ENCODE measurements at places on chromosomes 12 and 14. TPM values are rescaled to one million over a fixed set of nuclear protein-coding genes. Genes with fewer than 3 reads are reported as not detected.

DNA sequence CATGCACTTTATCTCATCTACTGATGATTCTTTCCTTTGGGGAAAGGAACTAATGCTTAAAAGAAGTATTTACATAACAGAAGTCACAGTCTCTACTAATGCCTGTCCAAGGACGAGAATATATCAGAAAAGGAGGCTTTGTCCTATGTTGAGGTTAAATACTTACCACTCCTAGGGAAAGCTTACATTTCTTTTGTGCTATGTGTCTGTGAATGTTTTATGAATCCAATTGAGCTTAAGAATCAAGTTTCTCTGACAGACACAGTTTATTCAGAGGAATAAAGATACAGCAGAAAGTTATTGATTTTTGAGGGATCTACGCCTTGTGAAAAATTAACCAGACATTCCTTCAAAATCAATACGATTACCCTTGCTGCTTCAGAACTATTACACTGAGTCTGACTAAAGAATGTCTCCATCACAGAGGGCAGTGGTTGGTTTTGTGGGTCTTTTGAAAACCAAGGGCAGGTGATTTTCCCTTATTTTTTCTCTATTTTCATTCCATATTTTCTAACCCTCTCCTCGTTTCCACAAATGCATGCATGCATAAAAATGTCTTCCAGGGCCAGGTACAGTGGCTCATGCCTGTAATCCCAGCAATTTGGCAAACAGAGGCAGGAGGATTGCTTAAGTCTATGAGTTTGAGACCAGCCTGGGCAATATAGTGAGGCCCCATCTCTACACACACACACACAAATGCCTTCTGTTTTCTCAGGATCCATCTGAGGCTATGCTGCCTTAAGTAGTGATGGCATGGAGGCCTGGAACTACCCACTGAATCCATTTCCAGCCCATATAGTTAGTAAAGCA, 1095.1 kb downstream of the GALC start:
- H3K4me1 ChIP-seq = no peaks in the 10 kb centered on the region
- H3K27me3 ChIP-seq = no peaks in the 10 kb centered on the region
- no peaks in the 10 kb centered on the region for H3K36me3 ChIP-seq

- H3K4me3 ChIP-seq = no peak overlapping the region
- H3K27me3 ChIP-seq = no peaks in the 10 kb centered on the region
- H3K36me3 ChIP-seq = peaks cover 3% of the 10 kb centered on the region
- peaks cover 12% of the 10 kb centered on the region for H3K4me1 ChIP-seq
Observed at GRCh38 chr12:94207849-94208621, 59.7 kb downstream of the PLXNC1 start.

DNA sequence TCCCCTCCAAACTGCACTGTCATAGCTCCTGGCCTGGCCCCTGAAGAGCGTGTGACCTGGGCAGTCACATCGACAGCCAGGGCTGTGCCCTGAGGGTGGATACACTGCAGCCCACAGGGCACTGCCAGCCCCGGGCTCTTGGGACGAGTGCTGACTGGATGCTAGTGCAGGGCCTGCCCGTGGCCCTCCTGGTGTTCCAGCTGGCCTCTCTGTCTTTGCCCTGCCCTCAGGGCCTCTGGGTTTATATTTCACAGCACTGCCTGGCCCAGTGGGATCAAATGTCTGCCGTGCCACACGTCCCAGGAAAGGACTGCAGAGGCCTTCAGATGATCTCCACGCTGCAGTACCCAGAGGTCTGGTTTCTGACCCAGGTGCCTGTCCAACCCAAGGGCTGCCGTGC, 10.1 kb upstream of the CCDC197 start:
- H3K4me3 ChIP-seq = no peak overlapping the region
- H3K36me3 ChIP-seq = no peaks in the 10 kb centered on the region
- H3K4me1 ChIP-seq = peaks cover 27% of the 10 kb centered on the region

GRCh38 chr14:51951656-51952055, 37.7 kb upstream of the RTRAF start:
- H3K4me3 ChIP-seq = no peak overlapping the region
- no peak for DNase-seq
- H3K4me1 ChIP-seq = peaks cover 47% of the 10 kb centered on the region
- no peak overlapping the region for H3K27ac ChIP-seq

DNA sequence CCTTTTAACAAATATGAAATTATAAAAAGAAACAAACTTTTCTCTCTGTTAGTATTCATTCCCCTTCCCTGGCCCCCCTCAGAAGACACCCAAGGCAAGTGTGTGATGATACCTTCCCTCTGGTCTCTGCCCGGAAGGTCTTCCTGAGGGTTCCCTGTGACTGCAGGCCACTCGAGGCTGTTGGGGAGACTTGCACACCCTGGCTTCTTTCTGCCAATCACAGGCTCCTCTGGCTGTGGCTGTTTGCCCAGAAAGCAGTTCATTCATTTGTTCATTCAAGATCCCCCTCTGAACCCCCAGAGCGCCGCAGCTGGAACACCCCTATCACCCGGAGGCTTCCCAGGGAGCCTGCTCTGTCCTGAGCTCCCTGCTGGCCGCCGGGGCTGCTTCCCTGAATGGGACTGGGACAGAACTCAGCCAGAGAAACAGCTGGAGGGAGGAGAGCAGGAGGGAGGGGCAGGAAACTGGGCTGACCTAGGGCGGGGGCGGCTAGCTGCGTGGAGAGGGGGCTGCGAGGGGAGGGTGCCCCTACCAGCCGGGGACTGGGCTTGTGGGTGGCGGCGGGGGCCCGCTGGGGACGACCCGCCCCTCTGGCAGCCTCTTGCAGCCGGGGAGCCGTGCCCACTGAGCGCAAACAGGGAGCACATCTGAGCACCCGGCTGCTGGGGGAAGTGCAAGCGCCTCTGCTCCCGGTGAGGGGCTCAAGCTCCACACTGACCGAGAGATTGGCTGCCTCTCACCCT, at the start of gene CMKLR1:
Gene CMKLR1, minus strand, starts transcription at position 397 of the 743 bp plus-strand sequence. CDS start 45,720 bp downstream, outside the sequence.
- no peak within 1 kb of the TSS for H3K27ac ChIP-seq
- H3K4me1 ChIP-seq = peaks cover 8% of the 10 kb centered on the region
- H3K4me3 ChIP-seq = no peak within 1 kb of the TSS
- H3K27me3 ChIP-seq = peaks cover 10% of the 10 kb centered on the region

DNA sequence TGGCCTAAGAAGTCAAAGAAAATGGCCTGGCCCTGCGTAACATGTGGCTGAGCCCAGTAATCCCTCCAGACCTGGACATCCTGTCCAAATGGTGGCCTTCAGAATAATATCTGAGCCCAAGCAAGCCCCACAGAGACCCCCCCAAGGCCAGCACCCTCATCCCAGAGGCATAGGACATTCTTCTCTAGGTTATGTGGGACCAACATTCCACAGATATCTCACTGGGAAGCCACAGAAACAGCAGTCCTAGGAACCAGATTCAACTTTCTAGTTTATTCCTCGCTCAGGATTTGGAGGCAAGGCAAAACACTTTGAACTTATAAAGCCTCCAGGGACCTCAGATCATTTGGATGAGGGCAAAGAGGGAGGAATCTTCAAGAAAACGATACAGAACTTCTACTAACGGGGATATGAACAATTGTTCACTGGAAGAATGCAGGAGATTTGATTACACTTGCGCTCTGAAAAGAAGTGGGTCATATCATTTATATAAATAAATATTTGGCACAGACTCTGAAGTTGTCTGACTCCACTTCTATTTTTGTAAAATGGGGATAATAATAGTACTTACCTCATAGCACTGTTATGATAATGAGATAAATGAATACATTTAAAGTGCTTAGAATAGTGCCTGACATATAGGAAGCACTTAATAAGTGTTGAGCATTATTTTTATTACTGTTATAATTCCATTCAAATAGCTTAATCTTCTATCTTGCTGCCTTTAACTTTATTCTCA, 171.5 kb downstream of the NUAK1 start:
- no peak for DNase-seq
- no peak overlapping the region for H3K27ac ChIP-seq
- H3K4me1 ChIP-seq = peaks cover 7% of the 10 kb centered on the region
- no peaks in the 10 kb centered on the region for H3K27me3 ChIP-seq

DNA sequence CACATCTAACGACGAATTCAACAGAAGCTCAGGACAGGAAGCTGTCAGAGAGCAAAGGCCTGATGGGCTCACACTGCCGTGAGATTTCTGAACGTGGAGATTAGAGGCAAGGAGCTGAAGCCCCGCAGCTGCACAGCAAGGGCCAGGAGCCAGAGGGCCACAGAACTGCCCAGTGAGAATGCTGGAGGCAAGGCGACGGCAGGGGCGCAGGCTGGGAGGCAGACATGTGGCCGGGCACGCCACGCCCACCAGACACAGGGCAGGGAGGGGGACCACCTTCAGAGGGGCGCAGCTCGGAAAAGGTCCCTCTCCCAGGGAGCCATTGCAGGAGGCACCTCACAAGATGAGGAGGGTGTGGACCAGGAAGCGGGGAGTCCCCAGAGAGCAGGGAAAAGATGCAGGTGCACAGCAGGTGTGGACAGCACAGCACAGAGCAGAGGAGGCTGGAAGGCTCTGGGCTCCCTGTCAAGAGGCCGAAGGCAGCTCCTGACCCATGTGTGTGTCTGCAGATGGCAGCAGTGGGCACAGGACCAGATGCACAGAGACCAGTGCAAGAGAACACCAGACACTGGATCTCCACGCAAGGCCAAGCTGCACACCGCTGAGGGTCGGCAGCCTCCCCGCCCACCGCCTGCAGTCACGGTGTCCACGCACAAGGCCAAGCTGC, 23.0 kb downstream of the BTBD6 start:
- no peak overlapping the region for H3K27ac ChIP-seq
- DNase-seq = no peak
- peaks cover 4% of the 10 kb centered on the region for H3K4me1 ChIP-seq
- no peaks in the 10 kb centered on the region for H3K27me3 ChIP-seq
- no peak overlapping the region for H3K4me3 ChIP-seq
- H3K36me3 ChIP-seq = no peaks in the 10 kb centered on the region

DNA sequence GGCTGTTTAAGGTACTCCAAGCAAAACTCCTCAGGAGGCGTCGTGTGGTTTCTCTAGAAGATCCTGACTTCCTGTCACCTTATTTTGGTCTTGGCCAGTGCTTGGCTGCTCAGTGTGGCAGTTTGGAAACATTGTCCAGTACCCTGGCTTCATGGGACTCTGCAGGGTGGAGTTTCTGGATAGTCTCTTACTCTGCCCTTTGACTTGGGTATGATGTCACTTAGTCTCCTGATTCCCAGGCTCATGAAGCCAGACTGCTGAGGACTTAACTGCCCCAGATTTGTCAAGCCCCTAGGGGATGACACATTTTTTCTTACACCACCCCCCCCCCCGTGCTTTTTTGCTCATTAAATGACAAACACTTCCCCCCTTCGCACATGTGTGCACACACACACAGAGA, 82.7 kb downstream of the ADCK1 start:
- peaks cover 3% of the 10 kb centered on the region for H3K36me3 ChIP-seq
- H3K4me1 ChIP-seq = peaks cover 12% of the 10 kb centered on the region
- no peaks in the 10 kb centered on the region for H3K27me3 ChIP-seq

GRCh38 chr14:31677630-31678029, 116.4 kb downstream of the NUBPL start:
- H3K4me1 ChIP-seq = peaks cover 8% of the 10 kb centered on the region
- H3K27ac ChIP-seq = no peak overlapping the region
- no peaks in the 10 kb centered on the region for H3K27me3 ChIP-seq

GRCh38 chr12:15194456-15195368, 26.5 kb downstream of the RERG start:
- no peak overlapping the region for H3K4me3 ChIP-seq
- no peaks in the 10 kb centered on the region for H3K36me3 ChIP-seq
- H3K27ac ChIP-seq = no peak overlapping the region
- no peak for DNase-seq
- H3K27me3 ChIP-seq = no peaks in the 10 kb centered on the region
- peaks cover 14% of the 10 kb centered on the region for H3K4me1 ChIP-seq

- no peak overlapping the region for H3K27ac ChIP-seq
- no peaks in the 10 kb centered on the region for H3K4me1 ChIP-seq
- no peaks in the 10 kb centered on the region for H3K36me3 ChIP-seq
- H3K4me3 ChIP-seq = no peak overlapping the region
- no peaks in the 10 kb centered on the region for H3K27me3 ChIP-seq
- DNase-seq = no peak
Observed at GRCh38 chr12:33519566-33519965, 79.9 kb upstream of the SYT10 start.

GRCh38 chr14:43981135-43981768, 525.8 kb downstream of the FSCB start:
- no peaks in the 10 kb centered on the region for H3K4me1 ChIP-seq
- no peaks in the 10 kb centered on the region for H3K27me3 ChIP-seq
- H3K36me3 ChIP-seq = no peaks in the 10 kb centered on the region
- H3K4me3 ChIP-seq = no peak overlapping the region
- H3K27ac ChIP-seq = no peak overlapping the region

DNA sequence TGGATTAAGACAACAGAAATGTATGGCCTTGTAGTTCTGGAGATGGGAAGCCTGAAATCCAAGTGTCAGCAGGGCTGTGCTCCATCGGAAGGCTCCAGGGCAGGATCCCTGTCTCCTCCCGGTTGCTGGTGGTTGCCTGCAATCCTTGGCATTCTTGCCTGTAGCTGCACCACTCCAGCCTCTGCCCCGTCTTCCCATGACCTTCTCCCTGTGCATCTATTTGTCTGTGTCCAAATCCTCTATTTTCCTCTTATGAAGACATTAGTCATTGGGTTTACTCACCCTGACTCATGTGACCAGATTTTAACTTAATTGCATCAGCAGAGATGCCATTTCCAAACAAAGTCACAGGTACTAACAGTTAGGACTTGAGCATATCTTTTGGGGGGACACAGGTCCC, 15.1 kb downstream of the TUNAR start:
- H3K4me1 ChIP-seq = no peaks in the 10 kb centered on the region
- no peak for DNase-seq
- H3K27me3 ChIP-seq = peaks cover 14% of the 10 kb centered on the region
- H3K4me3 ChIP-seq = no peak overlapping the region

- H3K27ac ChIP-seq = no peak overlapping the region
- H3K27me3 ChIP-seq = no peaks in the 10 kb centered on the region
- peaks cover 2% of the 10 kb centered on the region for H3K36me3 ChIP-seq
- H3K4me3 ChIP-seq = no peak overlapping the region
- no peak for DNase-seq
Observed at GRCh38 chr12:120814203-120814902, 88.7 kb downstream of the ACADS start.

Gene GPR68
- 0.14 TPM for total RNA-seq

Gene ANO2
- 1.9 TPM for total RNA-seq

Gene PLCZ1
- not detected for total RNA-seq

Gene RIPK3
- total RNA-seq = not detected

Gene TRPV4
- total RNA-seq = 3.5 TPM

Gene VTI1B
- total RNA-seq = 103 TPM

All from neural crest cell (in vitro differentiated cells).